ENCODE measurements at places on chromosomes 12 and 14.

DNA sequence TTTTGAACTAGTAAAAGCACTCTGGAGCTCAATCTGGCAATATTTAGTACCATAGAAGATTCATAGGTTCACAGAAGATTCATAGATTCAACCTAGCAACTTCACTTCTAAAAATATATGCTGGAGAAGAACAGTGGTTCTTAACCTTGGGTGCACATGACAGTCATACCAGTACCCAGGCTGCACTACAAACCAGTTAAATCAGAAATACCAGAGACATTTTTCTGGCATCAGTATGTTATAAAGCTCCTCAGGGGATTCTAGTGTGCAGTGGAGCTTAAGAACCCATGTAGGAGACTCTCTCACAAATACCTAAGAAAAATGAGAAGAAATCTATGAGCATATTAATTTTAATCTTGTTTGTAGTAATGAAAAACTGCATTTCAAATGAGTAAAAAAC, 46.6 kb downstream of the CNTN1 start:
- DNase-seq, result no peak

DNA sequence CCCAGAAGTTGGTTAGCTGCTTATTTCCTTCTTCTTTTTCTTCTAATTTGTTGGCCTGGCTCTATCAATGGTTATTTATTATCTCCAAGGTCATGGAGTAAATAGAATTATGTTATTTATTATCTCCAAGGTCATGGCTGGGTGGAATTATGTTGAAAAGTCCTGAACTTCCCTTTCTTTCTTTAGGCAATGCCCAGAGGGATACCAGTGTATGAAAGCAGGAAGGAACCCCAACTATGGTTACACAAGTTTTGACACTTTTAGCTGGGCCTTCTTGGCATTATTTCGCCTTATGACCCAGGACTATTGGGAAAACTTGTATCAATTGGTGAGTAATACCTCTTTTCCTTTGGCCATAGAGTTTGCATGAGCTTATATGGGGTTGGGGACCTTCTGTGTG, 111.6 kb downstream of the SCN8A start:
- no peak for DNase-seq

DNA sequence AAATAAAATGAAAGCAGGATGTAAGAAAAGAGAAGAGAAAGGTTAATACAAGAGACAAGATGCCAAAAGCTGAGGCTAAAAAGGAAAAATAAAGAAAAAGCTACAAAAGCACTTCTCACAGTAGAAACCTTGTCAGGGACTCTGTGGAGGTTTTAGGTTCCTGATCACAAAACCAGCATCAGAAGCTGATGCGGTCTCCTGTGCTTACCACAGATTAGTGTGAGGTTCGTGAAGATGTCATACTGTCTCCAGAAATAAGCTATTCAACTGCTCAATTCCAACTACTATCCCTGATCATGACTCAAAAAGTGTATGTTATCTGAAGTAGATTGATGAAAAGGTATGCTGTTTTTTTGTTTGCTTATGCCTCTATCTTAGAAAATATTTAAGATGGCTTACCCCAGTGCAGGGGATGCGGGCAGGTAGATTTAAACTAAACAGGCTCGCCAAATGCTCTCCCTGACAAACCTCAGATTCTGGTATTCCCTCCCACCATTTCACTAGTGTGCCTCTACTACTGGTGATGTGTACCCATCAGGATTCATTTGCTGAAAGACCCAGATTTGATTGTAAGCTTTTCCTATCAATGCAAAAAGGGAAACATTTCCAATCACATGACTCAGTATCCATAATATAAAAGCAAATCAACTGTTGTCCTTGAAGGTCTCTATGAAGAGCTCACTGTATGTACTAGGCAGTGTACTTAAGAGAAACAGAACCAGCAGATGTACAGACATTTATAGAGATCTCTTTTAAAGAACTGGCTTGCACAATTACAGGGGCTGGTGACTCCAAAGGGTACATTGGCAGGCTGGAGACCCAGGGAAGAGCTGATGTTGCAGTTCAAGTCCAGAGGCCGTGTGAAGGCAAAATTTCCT, 169.5 kb upstream of the FOXN3 start:
- DNase-seq, result no peak

DNA sequence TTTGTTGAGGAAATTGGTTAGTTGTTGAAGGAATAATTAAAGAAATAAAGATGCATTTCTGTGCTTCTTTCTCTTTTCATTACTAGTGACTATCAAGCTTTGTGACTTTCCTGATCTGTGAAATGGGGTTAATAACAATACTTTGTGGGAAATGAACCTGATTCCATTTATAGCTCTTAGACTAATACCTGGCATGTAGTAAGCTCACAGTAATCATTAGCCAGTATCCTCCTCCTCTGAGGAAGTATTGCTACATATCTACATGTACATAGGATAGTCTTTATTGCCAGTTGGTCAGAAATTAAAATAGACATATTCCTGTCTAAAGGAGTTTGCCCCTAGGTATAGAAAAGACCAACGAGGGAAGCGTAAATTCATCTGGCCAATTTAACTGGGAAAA, 1.8 kb upstream of the CCDC198 start:
- DNase-seq, result no peak

DNA sequence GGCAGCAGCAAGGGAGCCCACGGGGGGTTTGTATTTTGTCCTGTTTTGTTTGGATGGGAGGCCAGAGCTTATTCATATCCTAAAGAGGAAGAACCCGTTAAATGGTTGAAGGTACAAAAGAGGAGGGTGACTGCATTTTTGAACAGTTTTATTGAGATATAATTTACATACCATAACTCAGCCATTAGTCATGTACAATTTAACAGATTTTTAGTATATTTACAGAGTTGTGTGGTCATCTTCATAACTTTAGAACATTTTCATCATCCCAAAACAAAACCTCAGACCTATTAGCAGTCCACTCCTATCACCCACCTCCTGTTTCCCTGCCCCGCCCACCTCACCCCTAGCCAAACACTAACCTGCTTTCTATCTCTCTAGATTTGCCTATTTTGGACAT, 12.6 kb downstream of the NRDE2 start:
- no peak for DNase-seq

DNA sequence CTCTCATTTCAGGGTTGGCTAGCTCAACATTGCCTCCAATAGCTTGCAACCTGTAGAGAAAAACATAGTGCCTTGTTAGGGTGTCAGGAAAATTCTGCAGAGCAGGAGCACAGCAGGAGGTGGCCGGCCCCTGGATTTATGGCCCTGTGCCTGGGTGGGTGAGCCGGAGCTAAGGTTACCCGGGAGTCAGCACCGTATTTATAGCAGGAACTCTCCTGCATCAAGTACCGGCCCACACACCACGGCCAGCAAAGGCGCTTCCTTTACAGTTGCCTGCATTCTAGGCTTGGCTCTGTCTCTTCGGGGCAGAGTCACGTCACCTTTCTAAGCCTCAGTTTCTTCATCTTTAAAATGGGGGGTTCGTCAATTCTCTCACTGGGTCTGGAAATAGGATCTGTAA, 52.8 kb upstream of the EML1 start:
- no peak for DNase-seq

- DNase-seq, result no peak
Measured at GRCh38 chr12:115146453-115146852, 462.5 kb upstream of the TBX3 start.

Measured in T-helper 22 cell (primary cell).